ENCODE measurements at places on chromosomes 1 and 21.
A peak's percentile ranks its signal among the peaks of the same experiment; 100 is the strongest.

- peak; percentile 38 for DNase-seq
Measured at GRCh38 chr1:92705446-92705845, 79.5 kb downstream of the EVI5 start.

GRCh38 chr1:165928075-165928731, 100.8 kb downstream of the UCK2 start:
- peak; percentile 58 for DNase-seq

- no peak for DNase-seq
Measured at GRCh38 chr1:76035053-76035452, 39.5 kb upstream of the ST6GALNAC3 start.

GRCh38 chr1:33256471-33257206, at the start of gene ZNF362:
ZNF362 (plus strand) TSS chr1:33256492; CDS start chr1:33270575, 14,083 bp downstream.
- DNase-seq, result peak; percentile 76

DNA sequence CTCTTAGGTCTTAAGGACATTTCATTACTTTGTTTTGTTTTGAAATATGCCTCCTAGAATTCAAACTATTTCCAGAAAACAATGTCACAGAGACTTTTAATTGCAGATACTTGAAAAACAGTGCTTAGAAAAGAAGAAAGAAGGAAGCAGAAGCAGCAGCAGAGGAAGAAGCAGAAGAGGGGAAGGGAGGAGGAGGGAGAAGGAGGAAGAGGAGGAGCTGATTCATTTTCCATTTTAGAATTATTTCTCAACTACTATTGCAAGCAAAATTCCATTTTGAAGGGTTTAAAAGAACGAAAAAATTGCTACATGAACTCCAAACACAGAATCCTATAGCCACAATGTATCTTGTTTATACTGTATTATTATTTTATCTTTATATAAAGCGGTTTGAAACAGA, 13.9 kb downstream of the RC3H1 start:
- DNase-seq, result peak; percentile 42

DNA sequence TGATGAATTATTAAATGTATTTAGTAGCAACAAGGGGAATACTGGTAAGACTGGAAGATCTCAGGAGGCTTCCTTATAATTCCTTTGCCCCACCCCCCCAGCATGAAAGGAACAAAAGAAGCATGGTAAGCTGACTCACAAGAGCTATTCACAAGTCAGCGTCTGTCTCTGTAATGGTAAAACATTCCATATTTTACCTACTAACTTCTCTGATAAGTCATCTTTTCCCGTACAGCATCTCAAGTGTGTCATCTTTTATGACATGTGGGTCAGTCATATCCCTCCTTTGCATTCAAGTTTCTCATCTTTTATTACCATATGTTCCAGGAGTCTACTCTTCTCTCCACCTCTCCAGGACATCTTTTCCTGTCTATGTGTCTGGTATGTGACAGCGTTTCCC, 241.3 kb downstream of the PLA2G4A start:
- DNase-seq, result no peak

- no peak for DNase-seq
Measured at GRCh38 chr1:84096176-84096575, 47.9 kb upstream of the PRKACB start.

GRCh38 chr1:221753828-221754188, 11.9 kb upstream of the DUSP10 start:
- no peak for DNase-seq

Data from KBM-7 (cell line).